ENCODE measurements at places on chromosomes 1 and 21.

GRCh38 chr1:54324251-54325140 is 81.7 kb downstream of the SSBP3 start:
- no peak for DNase-seq

- DNase-seq, result no peak
These were observed 510 bp upstream of the UBIAD1 start for GRCh38 chr1:11272544-11272831.

GRCh38 chr1:85587841-85588240 is 7.3 kb downstream of the CCN1 start:
- no peak for DNase-seq

DNA sequence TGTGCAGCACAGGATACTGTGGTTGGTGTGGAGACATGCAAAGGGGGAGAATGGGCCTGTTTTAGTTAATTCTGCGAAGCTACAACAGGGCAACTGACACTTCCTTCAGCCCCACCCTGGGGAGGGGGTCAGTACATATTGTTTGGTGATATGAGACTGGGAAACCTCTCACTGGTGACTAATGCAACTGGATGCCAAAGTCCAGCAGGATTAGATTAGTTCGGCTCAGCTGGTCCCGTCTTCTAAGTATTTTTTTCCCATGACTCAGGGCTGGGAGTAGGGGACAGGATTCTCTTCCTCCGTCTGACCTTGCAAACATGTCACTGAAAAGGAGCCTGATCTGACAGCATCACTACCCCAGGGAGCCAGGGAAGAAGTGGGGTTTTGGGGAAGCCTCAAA is 43.0 kb downstream of the PLXNA2 start:
- no peak for DNase-seq

GRCh38 chr1:8678673-8679394 is 138.6 kb downstream of the RERE start:
- no peak for DNase-seq

DNA sequence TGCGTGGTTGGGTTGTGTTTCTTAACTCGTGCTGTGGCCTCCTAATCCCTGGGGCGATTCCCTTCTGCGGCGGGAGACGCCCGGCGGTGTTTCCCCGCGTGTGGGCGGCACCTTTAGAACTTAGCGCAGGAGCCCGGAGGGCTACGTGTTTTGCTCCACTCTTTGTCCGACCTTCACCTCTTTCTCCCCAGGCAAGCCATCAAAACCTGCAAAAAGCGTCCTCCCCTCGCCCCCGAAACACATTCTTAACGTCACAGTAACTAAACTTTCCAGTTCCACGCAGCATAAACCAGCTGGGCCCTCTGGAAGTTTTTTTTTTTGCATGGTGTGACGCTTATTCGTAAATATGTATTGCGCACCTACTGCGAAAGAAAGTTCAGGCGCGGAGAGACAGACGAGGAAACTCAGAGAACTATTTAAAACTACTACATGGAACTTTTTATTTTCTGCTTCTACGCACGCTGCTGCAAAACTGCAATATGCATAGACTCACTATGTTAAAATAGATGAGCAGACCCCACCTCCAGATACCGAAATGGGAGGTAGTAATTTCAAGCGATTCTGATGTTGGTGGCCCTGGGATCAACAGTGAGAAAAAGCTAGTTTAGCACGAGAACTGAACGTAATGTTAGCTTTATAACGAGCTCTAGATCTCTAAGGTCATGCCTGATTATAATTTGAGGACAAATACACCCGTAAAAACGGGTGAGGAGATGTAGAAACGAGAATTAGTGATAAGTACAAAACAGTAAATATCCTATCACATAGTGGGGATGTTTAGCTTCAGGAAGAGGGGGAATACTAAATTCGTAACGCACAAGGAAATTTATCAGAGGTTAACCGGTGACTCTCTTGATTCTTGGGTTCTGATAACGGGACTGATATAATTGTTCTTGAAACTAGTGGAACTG is 920 bp downstream of the MTR start:
- no peak for DNase-seq

- DNase-seq, result no peak
These were observed 131.2 kb downstream of the SIM2 start for GRCh38 chr21:36830100-36830499.

DNA sequence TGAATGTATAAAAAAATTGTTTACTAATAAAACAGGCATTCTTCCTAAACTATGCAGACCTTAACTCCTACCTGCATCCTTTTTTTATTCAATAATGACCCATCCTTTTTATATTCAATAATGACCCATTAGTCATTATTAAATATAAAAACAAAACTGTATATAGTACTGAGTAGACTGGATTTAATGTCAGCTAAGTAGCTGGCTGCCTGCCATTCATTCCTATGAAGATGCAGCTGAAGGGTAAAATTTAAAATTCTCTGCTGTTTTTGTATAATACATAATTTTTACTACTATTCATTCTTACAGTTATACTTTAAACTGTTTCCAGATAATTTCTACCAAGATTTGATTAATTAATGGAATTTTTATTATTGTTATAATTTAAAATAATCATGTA is 79.3 kb downstream of the DENND1B start:
- no peak for DNase-seq

DNA sequence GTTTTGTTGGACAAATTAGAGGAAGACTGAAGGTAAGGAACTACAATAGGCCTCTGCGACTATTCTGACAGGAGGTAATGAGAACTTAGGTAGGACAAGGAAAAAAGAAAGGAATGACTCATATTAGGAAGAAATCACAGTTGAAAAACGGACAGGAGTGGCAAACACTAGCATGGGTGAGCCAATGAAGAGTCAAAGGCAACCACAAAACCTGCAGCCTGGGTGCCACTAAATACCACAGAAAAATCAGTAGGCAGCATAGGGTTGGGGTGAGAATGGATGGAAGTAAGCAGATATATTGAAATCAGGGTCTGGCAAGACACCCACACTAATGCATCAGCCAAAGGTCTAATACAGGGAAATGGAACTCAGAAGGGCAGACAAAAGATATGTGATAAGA is 10.0 kb downstream of the RBM34 start:
- DNase-seq, result no peak

- no peak for DNase-seq
These were observed 65.0 kb downstream of the WDR64 start for GRCh38 chr1:241716915-241717656.

GRCh38 chr1:169049258-169049938 is 57.1 kb upstream of the ATP1B1 start:
- no peak for DNase-seq

DNA sequence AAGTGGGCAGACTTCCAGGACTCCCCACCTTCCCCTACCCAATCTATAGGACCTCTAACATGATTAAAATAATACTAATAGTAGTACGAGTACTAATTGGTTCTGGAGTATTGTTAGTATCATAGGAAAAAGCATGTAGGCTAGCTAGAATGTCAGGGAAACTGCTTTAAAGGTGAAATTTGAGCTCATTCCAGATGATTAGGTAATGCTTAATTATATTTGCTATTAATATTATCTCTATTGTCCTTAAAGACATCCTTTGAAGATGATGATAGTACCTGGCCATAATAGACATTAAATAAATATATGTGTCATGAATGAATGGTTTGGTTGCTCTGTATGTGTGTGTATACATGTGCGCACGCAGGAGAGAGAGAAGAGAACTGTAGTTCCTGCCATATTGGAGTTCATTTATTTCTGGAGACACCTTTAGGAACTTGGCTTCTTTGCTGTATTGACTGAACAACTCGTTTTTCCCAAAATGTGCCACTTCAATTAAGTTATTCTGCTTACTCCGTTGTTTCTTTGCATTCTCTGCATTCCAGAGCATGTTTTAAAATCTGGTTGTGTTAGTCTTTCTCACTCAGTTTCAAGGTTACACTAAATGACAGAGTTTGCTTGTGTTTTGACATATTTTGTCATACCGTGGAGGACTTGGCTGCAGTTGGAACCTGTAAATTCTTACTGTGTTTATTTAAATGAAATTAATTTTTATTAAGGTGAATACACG is 117.1 kb downstream of the OSBPL9 start:
- DNase-seq, result no peak

DNA sequence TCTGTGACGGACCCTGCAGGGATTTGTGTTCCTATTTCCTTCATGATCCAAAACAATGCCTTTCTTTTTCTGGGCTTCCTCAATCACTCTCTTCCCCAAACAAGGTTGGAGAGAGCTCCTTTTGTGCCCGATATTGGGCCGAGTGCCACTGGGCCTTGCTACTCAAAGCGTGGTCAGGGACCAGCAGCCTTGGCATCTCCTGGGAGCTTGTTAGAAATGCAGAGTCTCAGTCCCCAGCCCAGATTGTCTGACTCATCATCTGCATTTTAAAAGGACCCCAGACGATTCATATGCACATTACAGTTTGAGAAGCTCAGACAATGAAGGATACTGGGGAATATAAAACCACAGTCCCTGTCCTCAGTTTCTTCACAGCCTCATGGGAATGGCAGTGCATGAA is 19.9 kb downstream of the ADORA1 start:
- DNase-seq, result no peak

DNA sequence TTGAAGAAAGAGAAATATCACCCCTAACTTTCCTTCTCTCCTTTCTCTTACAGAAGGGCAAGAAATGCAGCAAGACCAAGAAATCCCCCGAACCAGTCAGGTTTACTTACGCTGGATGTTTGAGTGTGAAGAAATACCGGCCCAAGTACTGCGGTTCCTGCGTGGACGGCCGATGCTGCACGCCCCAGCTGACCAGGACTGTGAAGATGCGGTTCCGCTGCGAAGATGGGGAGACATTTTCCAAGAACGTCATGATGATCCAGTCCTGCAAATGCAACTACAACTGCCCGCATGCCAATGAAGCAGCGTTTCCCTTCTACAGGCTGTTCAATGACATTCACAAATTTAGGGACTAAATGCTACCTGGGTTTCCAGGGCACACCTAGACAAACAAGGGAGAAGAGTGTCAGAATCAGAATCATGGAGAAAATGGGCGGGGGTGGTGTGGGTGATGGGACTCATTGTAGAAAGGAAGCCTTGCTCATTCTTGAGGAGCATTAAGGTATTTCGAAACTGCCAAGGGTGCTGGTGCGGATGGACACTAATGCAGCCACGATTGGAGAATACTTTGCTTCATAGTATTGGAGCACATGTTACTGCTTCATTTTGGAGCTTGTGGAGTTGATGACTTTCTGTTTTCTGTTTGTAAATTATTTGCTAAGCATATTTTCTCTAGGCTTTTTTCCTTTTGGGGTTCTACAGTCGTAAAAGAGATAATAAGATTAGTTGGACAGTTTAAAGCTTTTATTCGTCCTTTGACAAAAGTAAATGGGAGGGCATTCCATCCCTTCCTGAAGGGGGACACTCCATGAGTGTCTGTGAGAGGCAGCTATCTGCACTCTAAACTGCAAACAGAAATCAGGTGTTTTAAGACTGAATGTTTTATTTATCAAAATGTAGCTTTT is 2.4 kb downstream of the CCN1 start:
- no peak for DNase-seq

GRCh38 chr1:30864681-30865080 is 43.9 kb downstream of the SDC3 start:
- no peak for DNase-seq

GRCh38 chr1:30194741-30195423 is 528.5 kb downstream of the MATN1 start:
- no peak for DNase-seq

GRCh38 chr1:151762941-151763921 is at the start of gene MRPL9:
TSS of gene MRPL9 (minus strand) at chr1:151763496. CDS start at chr1:151763479, 17 bp downstream.
- DNase-seq, result peak; percentile 64

DNA sequence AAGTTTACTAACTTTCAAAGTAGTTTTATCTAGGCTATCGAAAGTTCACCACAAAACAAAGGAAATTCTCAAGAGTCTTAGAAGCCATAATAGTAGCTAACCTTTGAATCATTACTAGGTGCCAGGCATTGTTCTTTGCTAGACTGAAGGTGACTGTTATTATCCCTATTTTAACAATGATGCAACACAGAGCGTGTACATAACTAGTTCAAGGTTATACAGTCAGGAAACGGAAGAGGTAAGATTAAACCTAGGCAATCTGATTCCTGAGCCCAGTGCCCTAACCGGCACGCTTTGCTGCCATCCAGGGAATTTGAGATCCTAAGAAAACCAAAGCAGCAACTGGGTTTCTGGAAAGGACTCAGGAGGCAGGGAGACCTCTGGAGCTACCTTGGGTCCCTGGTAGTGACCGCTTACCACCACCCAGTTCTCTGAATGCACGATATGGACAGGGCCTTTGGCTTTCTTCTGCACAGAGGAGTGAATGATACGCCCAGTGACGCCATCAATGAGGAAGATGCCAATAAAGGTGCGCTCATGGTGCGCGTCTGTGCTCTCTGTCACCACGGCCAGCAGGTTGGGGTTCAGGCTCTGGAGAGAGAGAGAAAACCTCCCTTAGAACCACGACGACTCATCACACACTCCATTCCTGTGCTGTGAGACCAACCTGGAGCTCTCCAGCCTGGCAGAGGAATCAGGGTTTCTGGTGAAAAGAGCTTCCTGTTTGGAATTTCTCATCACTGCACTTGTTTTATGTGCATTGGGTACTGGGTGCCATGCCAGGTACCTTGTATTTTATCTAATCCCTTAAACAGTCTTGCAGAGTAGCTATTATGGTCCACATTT is 13.1 kb upstream of the UBR4 start:
- no peak for DNase-seq

- no peak for DNase-seq
These were observed 28.7 kb downstream of the COL6A2 start for GRCh38 chr21:46126309-46127238.

DNA sequence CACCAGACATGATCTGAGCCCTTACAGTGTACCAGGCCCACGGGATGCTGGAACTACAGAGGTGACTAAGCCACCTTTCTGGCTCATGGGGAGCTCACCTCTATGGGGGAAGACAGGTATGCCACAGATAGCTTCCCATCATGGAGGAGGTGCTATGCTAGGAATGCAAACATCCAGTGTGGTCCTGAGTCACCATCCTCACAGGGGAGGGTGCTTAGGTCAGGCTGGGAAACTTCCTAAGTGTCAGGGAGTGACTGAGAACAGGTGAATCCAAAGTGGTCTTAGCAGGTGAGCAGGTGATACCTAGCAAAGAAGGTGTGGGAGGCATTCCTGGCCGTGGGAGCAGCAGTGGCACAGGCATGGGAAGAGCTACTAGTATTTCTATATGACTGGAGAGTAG is 8.6 kb upstream of the RASSF5 start:
- DNase-seq, result no peak

GRCh38 chr21:42621819-42622177 is 31.6 kb upstream of the PDE9A start:
- DNase-seq, result no peak

DNA sequence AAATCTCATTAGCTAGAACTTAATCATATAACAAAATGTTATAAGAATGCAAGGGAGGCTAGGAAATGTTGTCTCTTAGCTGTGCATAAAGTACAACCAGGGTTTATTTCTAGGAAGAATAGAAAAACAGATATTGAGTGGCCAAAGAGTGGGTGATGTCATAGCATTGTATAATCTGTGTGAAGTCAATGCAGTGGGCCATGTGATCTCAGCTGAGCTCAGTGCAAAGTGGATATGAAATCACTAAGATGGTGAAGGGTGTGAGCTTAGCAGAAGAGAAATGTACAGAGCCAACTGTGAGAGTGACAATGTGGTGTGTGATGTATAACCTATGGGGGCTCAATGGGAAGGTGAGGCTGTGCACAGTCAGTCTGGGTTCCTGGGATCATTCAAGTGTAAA is 29.7 kb upstream of the DUSP23 start:
- no peak for DNase-seq

Measured in stimulated activated CD8-positive, alpha-beta memory T cell treated with anti-CD3 and anti-CD28 coated beads, Interleukin-2, amount 100 ng/mL, for 1 hour (primary cell).